WTC11 (cell line): ENCODE measurements at places on chromosomes 13 and 19.

GRCh38 chr13:23723471-23723870 is 153.3 kb downstream of the TNFRSF19 start:
- no peak for DNase-seq

GRCh38 chr19:46216612-46217011 is 12.9 kb upstream of the IGFL1 start:
- DNase-seq: no peak

DNA sequence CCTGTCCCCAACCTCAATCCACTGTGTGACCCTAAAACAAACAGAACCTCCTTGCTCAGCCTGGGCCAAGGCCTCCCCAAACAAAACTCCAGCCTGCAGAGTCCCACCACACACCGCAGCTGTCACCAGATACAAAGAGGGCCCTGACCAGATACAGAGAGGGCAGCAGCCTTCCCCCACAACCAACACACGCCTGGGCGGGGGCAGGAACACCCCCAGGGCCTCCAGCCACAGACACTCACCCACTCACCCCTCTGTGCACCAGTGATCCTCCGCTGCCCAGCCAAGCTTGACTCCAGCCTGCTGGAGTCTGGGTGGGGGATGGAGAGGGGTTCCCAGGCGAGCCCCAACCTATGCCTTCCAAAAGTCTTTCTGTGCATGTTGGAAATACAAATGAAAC is 5.9 kb upstream of the CIRBP start:
- DNase-seq: no peak

DNA sequence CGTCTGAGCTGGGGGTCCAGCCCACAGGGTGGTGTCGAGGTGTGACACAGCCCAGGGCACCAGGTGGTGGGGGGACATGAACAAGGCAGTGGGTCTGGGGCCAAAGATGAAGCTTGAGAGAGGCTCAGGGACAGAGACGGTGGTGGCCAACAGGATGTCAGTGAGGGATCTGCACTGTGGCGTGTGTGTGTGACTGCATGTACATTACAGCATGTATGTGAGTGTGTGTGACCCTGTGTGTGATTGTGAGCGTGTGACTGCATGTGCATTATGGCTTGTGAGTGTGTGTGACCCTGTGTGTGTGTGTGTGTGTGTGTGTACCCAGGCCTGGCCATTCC is 1.6 kb downstream of the ADAMTS10 start:
- DNase-seq: no peak
